Stimulated activated CD8-positive, alpha-beta memory T cell treated with anti-CD3 and anti-CD28 coated beads, Interleukin-4, amount 100 ng/mL, for 24 hours (primary cell): ENCODE measurements at places on chromosomes 3 and 15.

DNA sequence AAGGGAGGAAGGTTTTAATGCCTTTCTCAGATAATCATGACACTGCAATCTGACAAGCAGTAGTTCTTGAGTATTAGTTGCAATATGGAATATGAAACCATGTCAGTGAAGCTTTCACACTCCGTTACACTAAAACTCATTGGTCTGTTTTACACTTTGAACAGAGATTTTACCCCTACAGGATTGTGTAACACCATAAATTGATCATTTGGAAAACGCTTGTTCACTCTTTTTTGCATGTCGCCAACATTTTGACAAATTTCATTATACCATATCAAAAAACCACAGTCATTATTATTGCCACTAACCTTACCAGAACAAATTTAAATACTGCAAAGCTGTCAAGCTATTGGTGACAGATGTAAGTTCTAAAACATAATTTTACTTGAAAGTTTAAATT is 404.8 kb upstream of the THBS1 start:
- no peak for DNase-seq

- DNase-seq: no peak
Observed at GRCh38 chr15:74826921-74827320, 494 bp downstream of the CPLX3 start.

DNA sequence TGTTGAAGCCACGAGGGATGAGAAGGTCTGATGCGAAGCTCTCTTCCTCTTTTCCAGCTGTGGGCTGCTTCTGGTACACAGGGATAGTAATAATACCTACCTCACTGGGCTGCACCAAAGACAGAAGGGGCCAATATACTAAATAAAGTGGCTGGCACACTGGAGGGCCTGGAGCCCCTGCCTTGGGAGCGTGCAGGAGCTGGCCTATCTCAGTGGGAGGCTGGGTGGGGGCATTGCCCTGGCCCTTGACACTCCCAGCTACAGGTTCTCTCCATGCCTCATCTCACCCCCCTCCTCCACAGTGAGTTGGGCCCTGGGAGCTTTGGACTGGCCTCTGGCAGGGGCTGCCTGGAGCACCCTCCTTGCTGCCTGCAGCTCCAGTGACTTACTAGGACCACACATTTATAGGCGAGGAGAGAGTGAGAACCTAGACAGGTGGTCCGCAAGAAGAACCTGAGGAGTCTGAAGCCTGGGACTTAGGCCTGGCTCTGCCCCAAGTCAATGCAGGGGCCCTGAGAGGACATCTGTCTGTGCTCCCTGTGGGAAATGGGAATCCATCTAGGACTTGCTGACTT is 1.6 kb downstream of the NOX5 start:
- DNase-seq: no peak

DNA sequence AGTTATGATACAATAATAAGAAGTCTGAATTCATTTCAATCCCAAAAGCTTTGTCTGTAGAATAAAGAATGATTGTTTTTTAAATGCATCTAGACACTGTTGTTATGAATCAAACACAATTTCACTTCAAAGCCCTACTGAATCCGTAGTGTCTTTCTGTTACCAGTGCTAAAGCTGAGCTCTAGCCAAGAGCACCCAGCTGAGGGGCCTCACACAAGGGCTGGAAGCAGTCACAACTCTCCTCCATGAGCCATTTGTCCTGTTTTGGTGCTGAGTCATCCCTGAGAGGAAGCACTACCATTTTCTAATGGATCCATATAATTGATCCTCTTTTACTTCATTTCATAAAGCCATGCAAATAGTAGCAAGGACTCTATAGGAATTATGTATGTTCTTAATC is 158.2 kb upstream of the ANKRD28 start:
- no peak for DNase-seq

DNA sequence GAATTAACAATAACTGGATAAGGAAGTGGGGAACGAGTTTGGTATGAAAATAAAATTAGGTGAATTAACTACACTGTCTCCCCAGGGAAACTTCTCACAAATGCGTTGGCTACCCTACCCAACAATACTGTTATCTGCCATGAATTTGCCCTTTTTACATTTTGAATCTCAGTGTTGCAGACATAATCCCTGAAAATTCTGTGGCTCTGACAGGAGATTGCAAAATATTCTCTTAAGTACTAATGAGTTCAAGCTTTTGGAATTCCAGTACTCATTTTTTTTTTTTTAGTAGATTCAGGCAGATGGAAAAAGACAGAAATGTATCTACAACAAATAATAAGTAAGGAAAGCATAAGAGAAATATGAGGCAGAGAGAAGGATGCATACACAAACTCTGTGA is 332.6 kb downstream of the LSAMP start:
- DNase-seq: no peak

GRCh38 chr3:165521131-165521871 is 315.9 kb downstream of the BCHE start:
- DNase-seq: no peak

- no peak for DNase-seq
Observed at GRCh38 chr15:74369084-74369745, 1.8 kb upstream of the CYP11A1 start.

DNA sequence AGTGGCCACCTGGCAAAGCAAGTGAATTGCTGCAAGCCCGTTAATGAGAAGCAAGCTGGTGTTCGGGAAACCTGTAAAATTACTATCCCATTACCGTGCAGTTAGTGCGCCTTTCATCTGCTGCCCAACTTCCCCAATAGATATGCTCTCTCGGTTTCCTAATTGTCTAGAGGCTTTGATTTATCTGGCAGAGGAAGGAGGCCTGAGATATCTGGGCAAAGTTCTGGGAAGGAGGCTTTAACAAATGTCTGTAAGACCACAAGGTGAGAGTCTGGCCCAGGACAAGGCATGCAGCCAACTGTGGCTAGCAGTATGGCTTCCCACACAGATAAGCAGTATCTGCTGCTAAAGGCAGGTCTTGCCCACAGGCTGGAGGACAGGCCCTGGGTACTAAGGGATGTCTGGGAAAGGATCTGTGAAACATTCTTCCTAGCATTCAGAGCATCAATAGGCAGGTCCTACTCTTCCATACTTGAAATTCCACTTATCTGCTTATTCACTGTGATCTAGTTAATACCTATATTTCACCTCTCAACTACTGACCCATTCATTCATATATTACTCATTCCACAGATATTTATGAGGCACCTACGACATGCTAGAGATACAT is 130.0 kb upstream of the SLC2A2 start:
- DNase-seq: no peak

DNA sequence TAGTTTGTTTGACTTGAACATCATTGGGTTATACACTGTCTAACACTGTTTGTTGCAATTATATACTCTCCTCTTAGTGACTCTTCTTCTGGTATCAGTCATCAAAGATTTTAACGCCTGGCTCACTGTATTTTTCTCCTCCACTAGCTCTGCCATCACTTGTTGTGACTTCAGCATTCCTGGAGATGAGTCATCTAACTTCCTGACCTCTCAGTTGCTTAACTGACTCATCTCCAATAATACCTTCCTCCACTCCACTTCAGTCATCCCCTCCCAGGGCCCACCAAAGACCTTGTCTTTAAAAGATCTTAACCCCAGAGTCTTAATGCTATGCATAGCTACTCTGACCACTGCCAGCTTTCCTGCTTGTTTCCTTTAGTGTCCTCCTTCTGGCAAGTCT is 28.6 kb upstream of the CLSTN2 start:
- DNase-seq: no peak

- DNase-seq: no peak
Observed at GRCh38 chr15:66797921-66798320, 95.9 kb downstream of the SMAD6 start.

DNA sequence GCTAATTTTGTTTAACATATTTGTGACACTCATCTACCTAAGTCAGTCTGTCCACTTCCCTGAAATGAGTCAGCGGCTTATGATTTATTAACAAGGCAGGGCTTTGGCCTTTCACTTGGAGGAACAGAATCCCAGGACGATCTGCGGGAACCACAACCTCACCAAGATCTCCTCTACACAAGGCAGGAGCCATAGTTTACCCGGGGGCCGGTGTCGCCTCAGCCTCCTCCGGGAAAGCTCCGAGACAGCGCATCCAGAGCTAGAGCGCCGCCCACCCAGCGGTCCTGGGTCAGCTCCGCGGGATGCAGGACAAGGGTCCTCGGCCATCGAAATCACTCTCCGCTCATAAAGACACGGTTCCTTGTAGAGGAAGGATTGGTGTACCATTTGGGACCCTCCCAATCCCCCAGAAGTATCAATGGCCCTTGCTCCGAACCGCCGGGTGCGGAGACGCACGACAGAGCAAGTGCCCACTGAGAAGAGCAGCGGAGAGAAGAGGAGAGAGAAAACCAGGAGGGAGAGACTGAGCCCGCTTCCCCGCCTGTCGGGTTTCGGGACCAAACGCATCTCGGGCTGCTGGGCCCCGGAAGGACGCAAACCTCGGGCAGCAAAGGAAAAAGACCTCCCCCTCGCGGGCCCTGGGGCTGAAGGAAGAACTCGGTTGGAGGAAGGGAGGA is 13.1 kb upstream of the ALCAM start:
- no peak for DNase-seq

DNA sequence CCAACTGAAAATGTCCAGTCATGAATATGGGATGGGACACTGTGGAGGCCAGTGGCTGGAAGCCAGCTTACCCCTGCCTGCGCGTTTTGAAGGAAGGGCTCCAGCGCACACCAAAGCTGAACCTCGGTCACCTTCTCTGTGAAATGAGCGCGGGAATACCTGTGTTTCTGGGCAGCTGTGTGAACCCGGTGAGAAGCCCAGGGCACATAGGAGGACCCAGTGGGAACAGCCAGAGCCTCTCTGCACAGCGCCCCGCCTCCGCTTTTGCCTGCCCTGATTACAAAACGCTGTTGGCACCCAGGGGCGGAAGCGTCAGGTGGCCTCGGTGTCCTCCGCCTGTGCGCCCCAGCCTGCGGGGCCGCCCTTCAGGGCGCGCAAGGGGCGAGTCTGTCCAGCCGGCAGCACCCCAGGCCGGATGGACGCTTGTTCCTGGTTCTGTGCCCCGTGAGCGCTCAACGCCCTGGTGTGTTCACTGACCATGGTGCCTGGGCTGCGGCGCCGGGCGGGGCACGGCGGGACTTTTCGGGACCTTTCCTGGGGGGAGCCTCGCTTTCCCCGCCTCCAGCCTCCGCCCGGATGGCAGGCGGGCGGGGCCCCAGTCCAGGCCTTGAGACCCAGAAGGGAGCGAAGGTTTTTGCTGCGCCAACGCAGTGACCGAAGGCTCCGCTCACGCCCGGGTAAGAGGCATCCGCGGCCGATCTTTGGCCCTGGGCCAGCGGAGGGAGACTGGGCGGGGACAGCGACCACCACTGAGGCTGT is at the start of gene SQOR:
TSS of gene SQOR (plus strand) at position 598 of the 759 bp plus-strand sequence. CDS start 23,895 bp downstream, outside the sequence.
- DNase-seq: peak; percentile 56

DNA sequence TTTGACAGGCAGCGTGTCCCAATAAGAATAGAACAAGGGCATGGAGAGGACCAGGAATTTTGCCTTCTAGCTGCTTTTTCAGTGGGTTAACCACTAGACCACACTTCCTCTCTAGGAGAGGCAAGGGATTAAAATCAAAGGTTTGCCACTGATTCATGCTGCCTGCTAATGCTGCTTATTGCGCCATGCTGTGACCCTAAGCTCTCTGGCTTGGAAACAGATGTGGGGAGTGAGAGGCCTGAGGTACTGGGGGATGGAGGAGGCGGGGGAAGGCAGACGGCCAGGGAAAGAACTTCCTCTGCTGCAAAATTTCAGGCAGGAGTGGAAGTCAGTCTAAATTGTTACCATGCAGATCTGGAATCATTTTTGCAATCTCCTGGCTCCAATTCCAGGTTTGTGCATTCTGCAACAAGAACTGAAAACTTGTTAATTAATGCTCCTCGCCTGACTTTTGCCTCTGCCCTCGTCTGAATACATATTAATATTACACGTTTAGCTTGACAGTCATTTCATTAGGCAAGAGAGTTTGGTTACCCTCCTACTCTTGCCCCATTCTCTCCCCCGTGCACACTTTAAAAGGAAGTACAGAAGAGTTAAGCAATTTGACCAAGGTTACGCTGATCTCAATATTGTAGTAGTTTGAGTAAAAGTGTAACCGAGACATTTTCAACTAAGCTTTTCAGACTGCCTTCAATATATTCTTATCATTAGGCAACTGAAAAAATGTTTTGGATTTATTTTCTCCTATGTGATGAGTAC is 121.7 kb upstream of the SPRED1 start:
- DNase-seq: no peak

DNA sequence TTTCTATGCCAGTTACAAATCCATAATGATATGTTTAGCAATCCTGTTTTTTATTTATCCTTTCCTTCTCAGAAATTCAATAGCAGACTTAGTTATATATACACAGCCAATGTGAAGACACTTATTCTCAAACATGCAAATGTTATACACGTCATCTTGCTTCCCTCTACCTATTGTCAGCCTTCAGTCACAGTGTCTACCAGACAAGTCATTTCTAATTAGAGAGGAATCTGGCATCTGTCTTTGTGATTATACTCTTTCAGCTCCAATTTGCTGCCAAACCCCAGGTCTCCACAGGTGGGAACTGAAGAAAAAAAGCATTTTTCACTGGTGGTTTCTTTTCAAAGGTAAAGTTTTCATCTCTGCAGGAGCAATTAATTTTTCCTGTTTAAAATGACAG is 793.1 kb downstream of the AGBL1 start:
- DNase-seq: no peak

- DNase-seq: no peak
Observed at GRCh38 chr3:45642731-45643152, 46.5 kb upstream of the SACM1L start.

DNA sequence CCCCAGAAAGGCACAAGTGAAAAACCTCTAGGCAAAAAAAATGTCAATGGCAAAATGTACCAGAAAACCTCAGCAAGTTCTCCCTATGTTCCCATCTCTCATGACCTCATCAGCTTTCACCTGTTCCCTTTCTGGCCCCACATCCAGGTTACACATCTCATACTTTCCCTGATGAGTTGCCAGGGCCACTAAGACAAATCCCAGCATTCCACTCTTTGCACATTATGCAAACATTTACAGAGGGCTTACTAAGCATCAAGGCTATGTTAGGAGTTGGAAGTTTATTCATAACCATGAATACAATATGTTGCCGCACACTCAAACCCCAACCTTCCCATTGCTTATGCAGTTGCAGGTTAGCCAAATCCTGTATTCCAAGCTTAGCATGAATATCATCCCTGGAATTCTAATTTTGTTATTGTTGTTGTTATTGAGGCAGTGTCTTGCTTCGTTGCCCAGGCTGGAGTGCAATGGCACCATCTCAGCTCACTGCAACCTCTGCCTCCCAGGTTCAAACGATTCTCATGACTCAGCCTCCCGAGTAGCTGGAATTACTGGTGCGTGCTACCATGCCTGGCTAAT is 129.3 kb upstream of the UBE2E2 start:
- DNase-seq: no peak
